ENCODE measurements at places on chromosomes 5 and 9.

DNA sequence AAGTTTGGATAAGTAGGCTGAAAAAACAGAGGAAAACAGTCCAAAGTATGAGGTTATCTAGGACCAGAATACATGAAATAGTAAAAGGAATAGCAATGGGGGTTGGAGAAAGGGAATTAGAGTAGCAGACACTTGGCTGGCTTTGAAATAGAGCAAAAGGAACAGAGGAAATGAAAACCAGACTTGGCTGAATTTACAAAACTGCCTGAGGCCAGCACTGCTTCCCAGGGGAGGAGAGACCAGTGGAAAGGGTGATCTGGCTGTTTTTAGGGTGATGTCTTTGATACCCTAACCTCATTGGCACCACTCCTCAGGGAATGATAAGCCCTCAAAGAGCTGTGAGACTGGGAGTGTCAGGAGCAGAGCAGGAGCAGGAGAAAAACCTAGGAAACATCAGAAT lies 413.4 kb upstream of the SLC30A5 start:
- DNase-seq, result no peak

DNA sequence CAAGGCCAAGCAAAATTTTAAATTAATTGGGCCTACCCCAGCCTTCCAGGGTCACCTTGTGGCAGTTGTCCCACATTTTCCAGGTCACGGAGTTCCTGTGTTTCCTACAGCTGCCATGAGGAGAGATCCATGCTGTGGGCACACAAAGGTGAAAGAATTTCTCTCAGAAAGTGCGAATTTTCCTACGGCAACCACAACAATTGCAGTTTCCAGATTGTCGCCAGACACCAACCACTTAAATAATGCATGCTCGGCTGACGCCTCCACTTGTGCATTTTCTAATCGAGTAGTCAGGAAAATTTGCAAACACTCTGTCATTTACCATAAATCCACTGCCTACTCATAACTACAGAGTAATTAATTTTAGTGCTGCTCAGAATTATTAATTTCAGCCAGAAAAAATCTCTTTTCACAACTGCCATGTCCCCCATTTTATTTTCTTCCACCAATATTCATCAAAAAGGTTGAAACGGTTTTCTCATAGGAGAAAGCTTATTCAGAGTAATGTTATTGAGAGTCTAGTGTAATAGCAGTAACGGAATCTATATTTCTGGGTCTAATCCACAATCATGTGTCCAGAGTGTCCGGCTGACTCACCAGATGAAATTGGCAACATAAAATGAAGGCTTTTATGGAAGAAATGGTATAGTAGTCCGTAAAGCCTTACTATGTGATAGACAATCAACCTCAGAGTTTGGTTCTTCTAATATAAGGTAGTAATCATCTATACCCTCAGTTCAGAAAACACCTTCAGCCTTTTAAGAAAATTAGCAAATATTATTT lies 389.8 kb downstream of the NR2F1-AS1 start:
- DNase-seq, result no peak

DNA sequence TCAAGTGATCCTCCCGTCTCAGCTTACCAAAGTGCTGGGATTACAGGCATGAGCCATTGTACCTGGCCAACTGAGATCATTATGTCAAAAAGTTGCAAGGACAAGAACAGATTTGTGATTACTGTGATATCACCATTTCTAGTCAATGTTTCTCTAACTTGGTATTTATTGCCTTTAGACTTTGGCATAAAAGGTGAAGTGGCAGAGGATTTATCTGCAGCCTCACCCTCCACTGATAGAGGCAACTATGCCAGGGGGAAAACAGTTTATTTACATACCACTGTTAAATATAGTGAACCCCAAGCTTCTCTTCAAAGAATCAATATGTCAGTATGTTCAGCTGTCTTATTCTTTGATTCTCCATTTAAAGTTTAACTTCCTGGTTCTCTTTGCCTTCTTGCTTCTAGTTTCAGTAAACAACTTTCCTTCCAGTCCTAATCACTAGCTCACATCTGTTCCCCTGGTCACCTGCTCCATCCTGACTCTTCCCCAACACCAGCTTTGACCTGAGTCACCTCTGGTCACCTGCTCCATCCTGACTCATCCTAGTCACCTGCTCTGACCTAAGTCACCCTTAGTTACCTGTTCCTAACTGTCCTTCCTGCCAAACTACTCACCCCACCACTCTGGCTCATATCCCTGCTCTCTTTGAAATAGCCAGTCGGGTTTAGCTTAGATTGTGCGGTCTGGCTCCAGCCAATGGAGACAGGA lies 29.9 kb downstream of the SEMA6A start:
- no peak for DNase-seq

DNA sequence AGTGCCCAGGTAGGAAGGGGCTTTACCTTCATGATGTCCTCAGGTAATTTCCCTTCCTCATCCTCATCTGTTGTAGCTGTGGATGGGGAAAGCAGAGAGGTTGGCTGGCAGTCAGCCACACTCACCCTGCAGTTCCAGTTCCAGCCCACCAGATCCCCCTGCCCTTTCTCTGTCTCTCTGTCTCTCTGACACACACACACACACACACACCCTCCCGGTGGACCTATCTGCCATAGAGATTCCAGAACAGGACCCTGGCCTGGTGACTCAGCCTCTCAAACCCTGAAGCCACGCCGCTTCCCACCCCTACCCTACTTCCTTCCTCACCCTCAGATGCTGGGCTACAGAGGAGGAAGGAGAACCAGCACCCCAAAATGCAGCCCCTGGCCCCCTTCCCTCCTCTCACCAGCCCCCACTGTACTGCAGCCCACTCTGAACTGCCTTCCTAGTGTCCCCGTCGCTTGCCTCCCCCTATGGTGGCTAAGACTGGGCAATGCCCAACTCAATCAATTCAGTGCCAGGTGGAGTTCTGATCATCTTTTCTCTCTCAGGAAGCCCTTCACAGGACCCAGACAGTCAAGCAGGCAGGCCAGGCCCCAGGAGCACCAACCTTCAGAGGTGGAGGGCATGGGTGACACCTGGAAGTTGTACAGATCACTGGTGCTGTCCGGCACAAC lies 4.8 kb downstream of the IRF1 start:
- peak; percentile 16 for DNase-seq

GRCh38 chr9:102185962-102186361 lies 447.5 kb upstream of the GRIN3A start:
- no peak for DNase-seq

GRCh38 chr9:126704157-126704891 lies 90.6 kb downstream of the LMX1B start:
- no peak for DNase-seq

- DNase-seq, result no peak
Observed at GRCh38 chr9:125646621-125647100, 60.3 kb downstream of the MAPKAP1 start.

DNA sequence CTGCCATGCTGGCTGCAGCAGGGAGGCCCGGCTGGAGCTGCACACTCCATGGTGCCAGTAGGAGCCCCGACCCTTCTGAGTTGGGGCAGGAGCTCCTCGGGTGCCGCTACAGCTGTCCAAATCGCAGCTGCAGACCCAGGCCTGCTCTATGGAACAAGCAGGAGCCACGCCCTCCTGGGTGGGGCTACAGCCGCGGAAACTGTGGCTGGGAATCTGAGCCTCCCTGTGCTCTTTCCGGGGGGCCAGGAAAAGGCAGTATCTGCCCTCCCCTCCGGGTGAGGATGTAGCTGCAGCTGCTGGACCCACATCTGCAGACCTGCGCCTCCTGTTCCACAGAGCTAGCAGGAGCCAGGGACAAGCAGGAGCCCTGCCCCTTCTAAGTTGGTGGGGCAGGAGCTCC lies 278.9 kb upstream of the ACTBL2 start:
- DNase-seq, result no peak

GRCh38 chr9:77512876-77513275 lies 135.2 kb downstream of the GNA14 start:
- no peak for DNase-seq

GRCh38 chr5:116343961-116344360 lies 230.7 kb downstream of the SEMA6A start:
- DNase-seq, result no peak

GRCh38 chr5:65132386-65132785 lies 349.3 kb downstream of the ADAMTS6 start:
- no peak for DNase-seq

DNA sequence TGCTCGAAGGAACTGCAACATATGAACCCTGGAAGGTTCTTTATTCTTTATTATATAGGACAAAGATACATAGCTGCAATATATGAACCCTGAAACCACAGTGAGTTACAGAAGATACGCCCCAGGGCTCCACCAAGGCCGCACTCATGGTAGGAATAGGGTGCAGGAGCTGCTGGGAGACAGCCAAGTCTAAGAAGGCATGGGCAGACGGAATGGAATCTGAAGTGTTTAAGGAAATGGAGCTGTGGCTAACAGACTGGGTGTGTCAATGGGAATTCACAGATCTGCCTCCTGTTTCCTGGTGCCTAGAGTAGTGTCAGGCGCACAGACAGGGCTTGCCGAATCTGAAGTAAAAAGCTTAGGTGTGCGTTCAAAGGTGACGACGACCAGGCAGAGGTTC lies 286.4 kb downstream of the DENND1A start:
- DNase-seq, result no peak

All from effector CD4-positive, alpha-beta T cell (primary cell).